ENCODE measurements at places on chromosomes 5 and 9. TPM values are rescaled to one million over a fixed set of nuclear protein-coding genes. Genes with fewer than 3 reads are reported as not detected.

Gene CSF2
- total RNA-seq, result not detected

Gene CXCL14
- total RNA-seq, result 16.5 TPM

Gene LPCAT1
- total RNA-seq, result 19.2 TPM

Gene SPATA6L
- not detected for total RNA-seq

Gene TMED7
- total RNA-seq, result 29.9 TPM

Gene PCDHGA12
- total RNA-seq, result 14.2 TPM

Gene GABRA6
- not detected for total RNA-seq

Gene CNTFR
- total RNA-seq, result 6.5 TPM

Gene PRXL2C
- 4.4 TPM for total RNA-seq

Gene IER5L
- 6.3 TPM for total RNA-seq

Gene FOXD4L6
- not detected for total RNA-seq

Gene CCNO
- 0.80 TPM for total RNA-seq

Gene IFNB1
- total RNA-seq, result not detected

Gene INSL6
- not detected for total RNA-seq

Gene CFAP157
- total RNA-seq, result not detected

Gene EIF4E1B
- not detected for total RNA-seq

Gene OTP
- total RNA-seq, result not detected

Gene CD14
- 3.6 TPM for total RNA-seq

Gene HABP4
- total RNA-seq, result 1.9 TPM

Gene ZNF883
- total RNA-seq, result 0.27 TPM

Gene ARRDC3
- 29.4 TPM for total RNA-seq

Gene ZFP37
- total RNA-seq, result 1.7 TPM

Gene IL33
- total RNA-seq, result 25.1 TPM

Gene GABRA1
- not detected for total RNA-seq

Gene CCNI2
- 9.3 TPM for total RNA-seq

Gene ADGRD2
- total RNA-seq, result not detected

Gene FRMD3
- total RNA-seq, result 21.7 TPM

Gene EPB41L4B
- total RNA-seq, result 159 TPM

Gene ENC1
- 18.3 TPM for total RNA-seq

Gene LCN1
- total RNA-seq, result not detected

Gene OR1Q1
- not detected for total RNA-seq

Gene FYB1
- 38.5 TPM for total RNA-seq

Gene PARP8
- total RNA-seq, result 26.0 TPM

Gene FBXO38
- 182 TPM for total RNA-seq

Gene CFAP77
- not detected for total RNA-seq

Gene RNF183
- total RNA-seq, result not detected

Gene PRDM9
- total RNA-seq, result not detected

Gene CCDC112
- total RNA-seq, result 20.8 TPM

Gene C1QTNF3
- total RNA-seq, result 13.3 TPM

Gene UGT3A1
- total RNA-seq, result not detected

Gene PIP5K1B
- 45.6 TPM for total RNA-seq

Gene SLCO6A1
- total RNA-seq, result not detected

Gene ST8SIA4
- total RNA-seq, result 2.0 TPM

Gene ORM2
- total RNA-seq, result not detected

Gene ACOT12
- total RNA-seq, result not detected

Gene ANKRD55
- not detected for total RNA-seq
